ENCODE measurements at places on chromosomes 4 and X. TPM values are rescaled to one million over a fixed set of nuclear protein-coding genes. Genes with fewer than 3 reads are reported as not detected.

CRMP1 gene
- total RNA-seq = 0.72 TPM

BEX3 gene
- 170 TPM for total RNA-seq

DRD5 gene
- not detected for total RNA-seq

PTPN13 gene
- 9.9 TPM for total RNA-seq

ARMCX1 gene
- 15.9 TPM for total RNA-seq

PCDH19 gene
- 0.16 TPM for total RNA-seq

HSD17B10 gene
- total RNA-seq = 123 TPM

GYPB gene
- not detected for total RNA-seq

TRIM75 gene
- total RNA-seq = not detected

BEND2 gene
- total RNA-seq = not detected

MUC7 gene
- not detected for total RNA-seq

GAGE12E gene
- total RNA-seq = not detected

DCAF8L2 gene
- not detected for total RNA-seq

KLHL4 gene
- 10.9 TPM for total RNA-seq

C4orf36 gene
- total RNA-seq = not detected

NXF2B gene
- total RNA-seq = not detected

SSX2 gene
- total RNA-seq = not detected

FAM9C gene
- total RNA-seq = not detected

EDA2R gene
- 7.1 TPM for total RNA-seq

ZXDB gene
- 9.9 TPM for total RNA-seq

PPA2 gene
- total RNA-seq = 69.0 TPM

MTHFD2L gene
- total RNA-seq = 7.2 TPM

PABPC5 gene
- 1.6 TPM for total RNA-seq

REELD1 gene
- total RNA-seq = not detected

DCAF12L2 gene
- total RNA-seq = 0.18 TPM

CBLL2 gene
- not detected for total RNA-seq

DSPP gene
- total RNA-seq = not detected

MCF2 gene
- not detected for total RNA-seq
